ENCODE measurements at places on chromosomes 6 and 20. TPM values are rescaled to one million over a fixed set of nuclear protein-coding genes. Genes with fewer than 3 reads are reported as not detected.

DNA sequence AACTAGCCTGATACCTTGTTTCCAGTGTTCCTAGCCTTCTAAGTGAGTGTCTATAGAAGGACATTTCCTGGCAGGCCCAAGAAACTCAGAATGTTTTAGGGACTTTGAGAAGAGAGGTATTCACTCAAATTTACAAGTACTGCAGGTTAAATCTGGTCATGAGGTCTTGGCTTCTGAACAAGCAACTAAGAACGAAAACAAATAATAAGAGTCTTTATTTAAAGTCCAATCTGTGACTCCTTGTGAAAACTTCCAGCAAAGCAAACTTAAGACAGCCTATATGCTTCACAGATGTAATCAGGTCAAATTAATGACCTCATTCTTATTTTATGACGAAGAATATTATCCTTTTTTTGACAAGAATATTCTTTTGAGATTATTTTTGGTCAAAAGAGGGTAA lies 79.4 kb upstream of the PRSS16 start:
- no peak for DNase-seq

GRCh38 chr20:46349035-46349741 lies 40.9 kb upstream of the CDH22 start:
- peak; percentile 89 for DNase-seq

- DNase-seq = no peak
Measured at GRCh38 chr6:42688281-42688680, 34.1 kb downstream of the PRPH2 start.

- no peak for DNase-seq
Measured at GRCh38 chr20:8624616-8625015, 444.3 kb upstream of the PLCB4 start.

GRCh38 chr6:74579047-74579446 lies 626.8 kb downstream of the COL12A1 start:
- no peak for DNase-seq

- DNase-seq = no peak
Measured at GRCh38 chr20:64029293-64030117, 6.5 kb upstream of the C20orf204 start.

GRCh38 chr6:80366714-80367113 lies 260.2 kb downstream of the BCKDHB start:
- DNase-seq = no peak

DNA sequence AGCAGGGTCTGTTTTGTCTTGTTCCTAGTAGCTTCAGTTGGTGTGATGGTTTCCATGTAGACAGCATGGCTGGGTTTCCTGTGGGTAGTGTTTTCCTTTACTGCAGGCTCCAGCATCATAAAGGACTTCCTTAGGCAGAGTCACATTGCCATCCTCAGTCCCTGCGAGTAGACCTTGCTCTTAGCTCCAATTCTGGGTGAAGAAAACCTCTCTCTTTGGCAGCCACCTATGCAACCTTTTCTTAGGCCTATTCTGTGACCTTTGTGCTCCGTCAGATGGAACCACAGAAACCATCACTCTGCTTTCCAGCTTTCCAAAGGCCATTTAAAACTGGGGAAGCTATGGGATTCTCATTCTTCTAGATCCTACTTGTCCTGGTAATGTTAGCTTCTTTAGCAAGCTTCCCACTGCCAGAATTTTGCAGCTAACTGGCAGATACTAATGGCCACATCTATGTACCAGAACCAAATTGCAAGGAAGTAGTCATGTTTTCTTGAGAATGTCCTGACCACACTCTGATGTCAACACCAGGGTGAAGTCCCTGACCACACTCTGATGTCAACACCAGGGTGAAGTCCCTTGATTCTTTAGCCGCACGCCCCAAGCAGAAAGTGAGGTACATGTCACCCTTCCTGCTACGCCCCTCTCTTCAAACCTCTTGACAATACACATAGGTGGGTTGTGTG lies 646.6 kb upstream of the HS3ST5 start:
- DNase-seq = no peak

VSTM2L gene
- 15.9 TPM for total RNA-seq

PIGT gene
- 55.5 TPM for total RNA-seq

CCN6 gene
- not detected for total RNA-seq

NECAB3 gene
- total RNA-seq = 146 TPM

All from glutamatergic neuron (in vitro differentiated cells).